ENCODE measurements at places on chromosomes 12 and 14.

GRCh38 chr12:39116861-39117260 lies 211.5 kb upstream of the CPNE8 start:
- no peaks in the 10 kb centered on the region for H3K4me1 ChIP-seq
- H3K4me3 ChIP-seq, result no peak overlapping the region
- H3K36me3 ChIP-seq, result no peaks in the 10 kb centered on the region

- H3K4me3 ChIP-seq, result no peak overlapping the region
- no peaks in the 10 kb centered on the region for H3K27me3 ChIP-seq
- H3K27ac ChIP-seq, result peak overlapping the region; percentile 32
- no peaks in the 10 kb centered on the region for H3K4me1 ChIP-seq
- no peaks in the 10 kb centered on the region for H3K36me3 ChIP-seq
Measured at GRCh38 chr12:58583529-58583928, 336.8 kb downstream of the LRIG3 start.

DNA sequence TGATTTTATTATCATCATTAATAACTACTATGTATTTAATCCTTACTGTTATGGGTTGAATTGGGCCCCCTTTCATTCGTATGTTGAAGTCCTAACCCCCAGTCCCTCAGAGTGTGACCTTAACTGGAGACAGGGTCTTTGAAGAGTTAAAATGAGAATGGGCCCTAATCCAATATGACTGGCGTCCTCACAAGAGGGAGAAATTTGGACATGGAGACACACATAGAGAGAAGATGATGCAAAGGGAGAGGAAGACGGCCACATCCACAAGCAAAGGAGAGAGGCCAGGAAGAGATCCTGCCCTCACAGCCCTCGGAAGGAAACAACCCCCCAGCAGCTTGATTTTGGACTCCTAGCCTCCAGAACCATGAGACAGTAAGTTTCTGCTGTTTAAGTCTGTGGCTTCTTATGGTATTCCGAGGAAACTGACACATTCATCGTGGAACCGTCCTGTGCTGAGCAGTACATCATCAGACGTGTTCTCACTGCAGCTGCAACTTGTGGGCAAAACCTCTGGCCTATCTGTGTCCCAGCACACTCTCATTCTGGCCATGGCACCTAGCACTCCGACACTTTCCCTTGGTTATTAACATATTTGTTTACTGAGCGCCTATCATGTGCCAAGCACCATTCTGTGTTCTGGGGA lies 127.6 kb downstream of the SLC38A6 start:
- H3K27me3 ChIP-seq, result no peaks in the 10 kb centered on the region
- H3K4me3 ChIP-seq, result no peak overlapping the region

DNA sequence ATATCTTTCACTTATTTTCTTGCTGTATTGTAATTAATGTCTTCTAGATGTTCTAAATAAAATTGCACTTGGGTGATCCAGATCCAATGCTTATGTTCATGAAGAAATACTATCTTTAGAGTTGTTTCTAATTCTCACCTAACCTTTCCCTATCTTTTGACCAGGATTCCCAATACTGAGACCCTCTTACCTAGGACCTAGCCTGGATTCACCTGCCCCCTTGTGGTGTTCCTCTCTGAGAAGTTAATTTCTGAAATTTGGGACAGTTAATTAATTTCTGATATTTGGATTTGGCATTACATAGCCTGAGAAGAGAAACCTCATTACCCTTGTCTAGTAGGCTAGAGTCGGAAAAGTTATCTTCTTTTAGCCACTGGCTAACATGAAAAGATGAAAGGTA lies 29.5 kb downstream of the FOXA1 start:
- no peak overlapping the region for H3K4me3 ChIP-seq
- DNase-seq, result no peak
- H3K27ac ChIP-seq, result no peak overlapping the region
- H3K27me3 ChIP-seq, result no peaks in the 10 kb centered on the region

DNA sequence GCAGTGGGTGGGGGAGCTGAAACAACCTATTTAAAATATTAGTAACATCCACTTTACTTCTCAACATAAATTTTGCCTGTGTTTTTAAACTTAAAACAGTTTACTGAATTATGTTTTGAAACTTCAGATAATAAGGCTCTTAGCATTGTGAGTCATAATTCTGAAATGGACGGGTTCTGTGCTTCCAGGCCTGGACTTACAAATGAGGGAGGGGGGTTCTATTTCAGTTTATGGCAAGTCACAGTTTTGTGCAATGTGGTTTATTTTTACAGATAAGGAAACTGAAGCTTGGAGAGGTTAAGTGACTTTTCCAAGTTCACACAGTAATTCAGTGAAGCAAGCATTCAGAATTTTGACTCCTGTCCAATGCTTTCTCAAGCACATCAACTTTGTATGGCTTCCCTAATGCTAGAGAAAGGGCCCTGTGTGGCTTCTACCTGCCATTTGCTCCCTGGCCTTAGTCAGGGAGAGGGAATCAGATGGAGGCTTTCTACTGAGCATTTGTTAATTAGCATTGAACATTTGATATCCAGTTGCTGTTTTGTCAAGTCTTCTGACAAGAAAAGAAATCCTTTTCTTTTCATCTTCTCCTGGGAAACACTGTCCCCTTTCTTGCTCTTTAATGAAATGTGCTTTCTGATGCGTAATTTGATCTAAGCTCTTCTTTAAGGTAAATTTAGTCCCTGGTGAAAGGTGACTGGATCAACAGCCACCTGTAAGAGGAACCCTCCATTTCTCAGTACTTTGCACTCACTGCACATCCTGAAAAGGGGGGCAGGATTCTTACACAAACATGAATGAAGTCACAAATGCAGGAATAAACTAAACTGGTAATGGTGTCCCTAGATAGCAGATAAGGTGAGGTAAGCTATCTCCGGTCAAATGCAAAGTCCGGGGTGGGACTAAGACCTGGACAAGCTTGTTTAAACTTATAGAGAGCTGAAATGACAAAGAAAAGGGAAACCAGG lies 2.5 kb upstream of the SALL2 start:
- no peaks in the 10 kb centered on the region for H3K27me3 ChIP-seq
- H3K36me3 ChIP-seq, result no peaks in the 10 kb centered on the region
- H3K27ac ChIP-seq, result no peak overlapping the region
- peaks cover 9% of the 10 kb centered on the region for H3K4me1 ChIP-seq
- H3K4me3 ChIP-seq, result no peak overlapping the region
